ENCODE measurements at places on chromosomes 12 and 14.
A peak's percentile ranks its signal among the peaks of the same experiment; 100 is the strongest.

- no peak for DNase-seq
Observed at GRCh38 chr14:23173796-23174195, 9.7 kb downstream of the SLC7A8 start.

DNA sequence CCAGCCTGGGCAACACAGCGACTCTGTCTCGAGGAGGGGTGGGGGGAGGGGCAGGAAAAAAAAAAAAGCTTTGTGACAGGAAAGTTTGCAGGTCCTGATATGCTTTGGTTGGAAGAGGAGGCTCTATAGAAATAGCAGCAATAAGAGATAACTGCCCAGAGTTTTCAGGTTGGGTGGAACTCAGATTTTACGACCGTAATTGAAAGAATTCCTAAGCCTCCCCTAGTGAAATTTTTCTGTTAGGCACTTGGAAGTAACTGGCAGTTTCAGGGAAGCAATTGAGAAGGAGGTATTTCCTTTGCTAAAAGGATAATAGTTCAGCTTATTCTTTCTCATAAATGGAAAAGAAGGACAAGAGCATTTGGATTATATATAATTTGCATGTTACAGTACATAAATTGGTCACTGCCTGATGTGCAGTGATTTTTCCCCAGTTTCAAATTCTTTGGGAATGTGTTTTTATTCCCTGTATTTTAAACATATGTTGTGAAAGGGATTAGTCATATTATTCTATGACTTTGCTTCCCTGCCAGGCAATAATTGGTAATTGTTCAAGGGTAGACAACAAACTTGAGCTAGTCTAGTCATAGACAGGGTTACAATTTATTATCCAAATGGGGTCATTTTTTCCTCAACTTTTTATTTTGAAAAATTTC, 452.8 kb downstream of the AEBP2 start:
- DNase-seq = no peak

DNA sequence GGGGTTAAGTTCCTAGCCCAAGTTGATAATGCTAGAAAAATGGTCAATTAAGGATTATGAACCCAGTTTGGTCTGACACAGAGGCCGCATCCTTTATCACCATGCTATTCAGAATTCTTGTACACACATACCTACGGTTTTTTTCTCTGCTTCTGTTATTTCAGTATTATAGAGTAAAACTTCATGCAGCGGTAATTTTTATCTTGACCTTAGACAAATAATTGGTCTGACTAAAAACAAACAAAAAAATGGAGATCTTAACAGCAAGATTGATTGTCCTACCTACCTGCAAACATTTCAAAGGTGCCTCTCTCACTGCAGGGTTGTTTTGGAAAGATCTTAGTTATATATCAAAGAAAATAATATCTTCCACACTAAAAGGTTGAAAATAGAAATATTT, 201.9 kb upstream of the PRICKLE1 start:
- no peak for DNase-seq

DNA sequence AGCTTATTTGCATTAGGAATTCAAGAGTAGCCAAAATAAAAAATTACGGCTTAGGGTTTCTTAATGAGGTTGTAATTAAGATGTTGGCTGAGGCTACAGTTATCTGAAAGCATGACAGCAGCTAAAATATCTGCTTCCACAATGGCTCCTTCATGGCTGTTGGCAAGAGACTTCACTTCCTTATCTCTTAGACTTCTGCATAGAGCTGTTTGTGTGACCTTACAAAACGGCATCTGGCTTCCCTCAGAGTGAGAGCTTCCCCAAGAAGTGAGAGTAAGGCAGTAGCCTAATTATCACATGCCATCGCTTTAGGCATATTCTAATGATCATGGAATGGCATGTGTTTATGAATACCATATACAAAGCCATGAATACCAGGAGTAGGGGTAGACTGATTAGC, 57.6 kb downstream of the CCDC59 start:
- DNase-seq = no peak

GRCh38 chr14:85531587-85532373, 1.8 kb downstream of the FLRT2 start:
- peak; percentile 92 for DNase-seq

- no peak for DNase-seq
Observed at GRCh38 chr12:121812320-121812871, 8.6 kb downstream of the SETD1B start.

GRCh38 chr12:3102771-3103410, 25.7 kb downstream of the TSPAN9 start:
- DNase-seq = no peak

GRCh38 chr12:12901158-12901791, 9.9 kb downstream of the GPRC5A start:
- DNase-seq = no peak

Measured in Kasumi-1 (cell line).